ENCODE measurements at places on chromosomes 7 and 10.

- DNase-seq: no peak
Observed at GRCh38 chr7:46454816-46455215, 533.7 kb upstream of the IGFBP3 start.

GRCh38 chr10:125473143-125473793 is 209.7 kb downstream of the TEX36 start:
- DNase-seq: no peak

- DNase-seq: no peak
Observed at GRCh38 chr10:89355394-89355931, 22.4 kb upstream of the IFIT1B start.

GRCh38 chr7:774161-775109 is 47.4 kb upstream of the PRKAR1B start:
- no peak for DNase-seq

DNA sequence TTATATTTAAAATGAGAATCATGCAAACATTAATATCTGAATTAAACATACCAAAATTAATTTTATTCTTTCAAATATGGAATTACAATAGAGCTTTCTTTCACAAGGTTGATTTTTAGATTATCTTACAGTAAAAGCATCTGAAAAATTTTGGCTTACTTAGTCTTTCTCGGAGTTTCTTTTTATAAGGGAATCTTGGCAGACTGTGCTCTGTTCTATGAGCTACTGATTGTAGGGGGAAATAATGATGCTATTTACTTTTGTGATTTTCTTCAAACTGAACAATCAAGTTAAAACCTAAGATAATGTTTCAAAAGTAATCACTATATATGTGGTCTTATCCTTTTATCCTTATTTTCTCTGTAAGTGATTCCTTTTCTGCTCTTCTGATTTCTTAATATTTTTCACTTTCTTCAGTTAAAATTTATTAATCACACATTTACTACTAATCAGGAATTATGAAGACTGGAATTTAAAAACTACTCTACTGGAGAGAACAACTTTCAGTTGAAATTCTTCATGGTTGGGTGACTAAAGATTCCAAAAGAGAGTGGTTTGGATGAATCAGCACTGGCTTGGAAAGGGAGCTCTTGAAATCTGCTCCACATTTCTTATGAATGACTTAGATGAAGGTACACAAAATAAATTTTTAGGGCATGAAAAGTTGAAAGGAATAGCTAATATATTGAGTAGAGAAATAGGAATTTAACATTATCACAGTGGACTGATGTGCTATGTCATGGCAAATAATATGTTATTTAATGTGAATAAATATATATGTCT is 103.9 kb downstream of the PPP1R9A start:
- DNase-seq: no peak

DNA sequence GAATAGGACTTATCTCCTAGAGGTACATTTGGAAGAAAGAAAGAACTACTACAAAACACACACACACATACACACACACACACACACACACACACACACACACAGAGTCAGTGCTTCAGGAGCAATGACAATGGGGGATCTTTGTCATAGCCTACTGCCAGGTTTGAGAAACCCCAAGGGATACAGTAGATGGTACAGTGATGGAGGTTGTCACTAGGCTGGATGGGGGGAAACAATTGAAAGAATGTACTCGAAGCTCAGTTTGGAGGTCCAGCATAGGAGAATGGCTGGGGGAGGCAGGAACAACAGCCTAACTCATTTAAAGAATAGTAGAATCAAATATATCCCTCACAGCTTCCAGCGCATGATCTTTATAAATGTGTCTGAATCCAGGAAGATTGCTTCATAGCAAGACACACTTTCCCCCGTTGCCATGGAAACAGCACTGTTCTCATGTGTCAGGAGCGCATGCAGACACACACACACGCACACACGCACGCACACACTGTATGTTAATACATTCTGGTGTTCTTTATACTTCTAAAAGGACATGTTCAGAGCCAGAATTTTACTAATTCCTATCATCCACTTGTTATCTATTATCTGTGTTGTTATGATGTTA is 32.6 kb upstream of the ZNRF2 start:
- DNase-seq: no peak

- no peak for DNase-seq
Observed at GRCh38 chr7:154569916-154570315, 433.0 kb downstream of the PAXIP1 start.

- DNase-seq: no peak
Observed at GRCh38 chr7:151198945-151199848, 11.1 kb downstream of the H2BK1 start.

- no peak for DNase-seq
Observed at GRCh38 chr7:69635555-69636185, 37.4 kb downstream of the AUTS2 start.

DNA sequence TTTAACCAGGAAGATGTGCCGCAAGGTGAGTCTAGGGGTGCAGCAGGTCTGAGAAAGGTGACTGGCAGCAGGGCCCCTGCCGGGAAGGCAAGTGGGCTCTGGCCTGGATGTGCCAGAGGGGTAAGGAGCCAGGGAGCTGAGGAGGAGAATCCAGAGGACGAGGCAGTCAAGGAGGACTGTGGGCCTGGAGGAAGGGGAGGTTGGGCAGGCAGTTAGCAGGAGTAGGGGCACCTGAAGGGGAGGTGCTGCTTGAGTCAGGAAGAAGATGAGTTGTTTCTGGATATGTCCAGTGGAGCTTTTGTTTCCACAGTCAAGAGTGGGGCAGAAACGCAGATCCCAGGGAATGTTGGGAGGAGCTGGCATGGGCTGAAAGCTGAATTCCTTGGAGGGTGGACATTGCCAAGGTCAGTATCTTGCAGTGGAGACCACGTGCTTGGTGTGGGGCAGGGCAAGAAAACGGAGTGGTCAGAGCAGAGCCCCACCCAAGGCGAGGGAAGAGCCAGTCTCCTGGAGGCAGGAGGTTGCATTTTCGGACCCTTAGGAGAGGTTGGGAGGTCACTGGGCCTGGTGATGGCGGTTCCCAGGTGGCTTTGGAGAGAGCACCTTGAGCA is 34.0 kb downstream of the MINDY4 start:
- DNase-seq: no peak

DNA sequence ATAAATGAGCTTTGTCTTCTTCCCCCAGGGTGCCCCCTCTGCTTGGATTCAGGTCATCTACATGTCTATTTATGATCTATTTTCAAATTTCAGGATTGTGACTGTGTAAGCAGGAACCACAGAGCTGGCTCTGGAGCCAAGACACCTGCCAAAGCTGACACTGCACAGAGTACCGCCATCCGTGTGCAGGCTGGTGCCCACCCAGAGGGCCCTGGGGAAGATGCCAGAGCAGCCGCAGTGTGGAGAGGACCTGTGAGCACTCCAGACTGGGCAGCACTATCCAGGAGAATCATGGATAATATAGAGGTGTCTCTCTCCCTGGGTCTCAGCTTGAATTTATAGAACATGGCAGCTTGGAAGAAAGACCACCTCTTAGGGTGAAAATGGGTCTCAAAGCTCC is 577.5 kb downstream of the GRID1 start:
- no peak for DNase-seq

- no peak for DNase-seq
Observed at GRCh38 chr10:105434970-105435369, 793.9 kb downstream of the SORCS3 start.

DNA sequence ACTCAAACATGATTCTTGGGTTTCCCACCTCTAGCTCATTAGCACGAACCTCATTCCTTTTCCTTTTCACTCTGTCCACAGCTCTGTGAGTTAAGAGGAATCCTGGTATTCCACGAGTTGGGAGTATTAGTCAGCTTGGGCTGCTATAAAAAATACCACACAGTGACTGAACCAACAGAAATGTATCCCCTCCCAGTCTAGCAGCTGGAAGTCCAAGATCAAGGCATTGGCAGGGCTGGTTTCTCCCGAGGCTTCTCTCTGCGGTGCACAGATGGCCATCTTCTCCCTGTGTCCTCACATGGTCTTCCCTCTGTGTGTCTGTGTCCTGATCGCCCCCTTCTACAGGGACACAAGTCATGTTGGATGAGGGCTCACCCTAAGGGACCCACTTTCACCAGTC is 261.6 kb downstream of the TNS3 start:
- no peak for DNase-seq

GRCh38 chr10:99977916-99978315 is 31.8 kb downstream of the DNMBP start:
- DNase-seq: no peak

DNA sequence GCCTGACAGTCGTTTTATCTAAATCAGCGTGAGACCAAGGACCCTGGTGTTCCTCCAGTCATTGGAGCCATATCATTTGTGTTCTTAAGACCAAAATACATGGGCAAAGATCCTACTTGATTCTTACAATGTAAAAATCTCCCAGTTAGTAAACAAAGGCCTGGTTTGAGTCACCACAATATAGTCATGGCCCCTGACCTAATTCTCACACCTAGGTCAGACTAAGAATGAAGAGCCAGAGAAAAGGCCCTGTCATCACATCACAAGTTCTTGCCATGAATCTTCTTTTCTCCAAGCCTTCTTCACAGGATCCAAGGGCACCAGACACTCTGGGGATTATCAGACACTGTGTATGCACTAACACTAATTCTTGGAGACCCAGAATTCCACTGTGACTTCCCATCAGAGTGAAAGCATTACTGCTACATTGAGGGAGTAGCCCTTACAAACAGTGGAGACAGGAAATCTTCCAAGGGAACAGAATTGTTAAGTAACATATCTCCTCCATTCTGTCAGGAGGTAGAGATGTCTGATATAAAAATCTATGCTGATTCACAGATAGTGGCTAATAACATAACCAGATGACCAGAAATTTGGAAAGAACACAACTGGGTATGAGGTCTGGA is 7.6 kb upstream of the ERVW-1 start:
- no peak for DNase-seq

DNA sequence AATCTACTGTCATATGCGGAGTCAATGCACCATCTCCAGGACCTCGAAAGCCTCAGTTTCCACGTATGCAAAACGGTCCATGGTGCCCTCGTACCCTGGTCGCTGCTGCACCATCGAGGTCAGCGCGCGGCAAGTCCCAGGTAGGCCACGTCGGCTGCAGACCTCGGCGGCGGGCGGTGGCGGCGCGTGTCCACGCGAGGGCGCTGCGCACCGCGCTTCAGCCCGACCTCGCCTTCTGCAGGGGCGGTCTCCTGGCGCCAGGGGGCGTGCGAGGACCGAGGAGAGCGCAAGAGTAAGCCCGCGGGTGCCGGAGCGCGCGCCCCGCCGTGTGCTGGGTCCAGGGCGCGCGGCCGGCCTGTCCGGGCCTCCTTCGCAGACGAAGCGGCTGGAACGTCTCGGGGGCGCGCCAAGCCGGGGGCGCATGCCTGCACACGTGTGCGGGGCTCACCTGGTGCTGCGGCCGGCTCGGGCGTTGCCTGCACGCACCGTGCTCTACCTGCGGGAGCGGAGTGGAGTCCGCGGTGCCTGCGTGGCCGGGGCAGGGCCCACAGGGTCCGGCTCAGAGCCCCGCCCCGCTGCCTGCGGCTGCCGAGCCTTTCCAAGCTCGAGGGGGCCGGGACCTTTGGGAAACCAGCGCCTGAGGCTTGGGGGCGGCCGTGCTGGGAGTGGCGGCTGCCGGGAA is 54.0 kb downstream of the GLRX3 start:
- peak; percentile 70 for DNase-seq

DNA sequence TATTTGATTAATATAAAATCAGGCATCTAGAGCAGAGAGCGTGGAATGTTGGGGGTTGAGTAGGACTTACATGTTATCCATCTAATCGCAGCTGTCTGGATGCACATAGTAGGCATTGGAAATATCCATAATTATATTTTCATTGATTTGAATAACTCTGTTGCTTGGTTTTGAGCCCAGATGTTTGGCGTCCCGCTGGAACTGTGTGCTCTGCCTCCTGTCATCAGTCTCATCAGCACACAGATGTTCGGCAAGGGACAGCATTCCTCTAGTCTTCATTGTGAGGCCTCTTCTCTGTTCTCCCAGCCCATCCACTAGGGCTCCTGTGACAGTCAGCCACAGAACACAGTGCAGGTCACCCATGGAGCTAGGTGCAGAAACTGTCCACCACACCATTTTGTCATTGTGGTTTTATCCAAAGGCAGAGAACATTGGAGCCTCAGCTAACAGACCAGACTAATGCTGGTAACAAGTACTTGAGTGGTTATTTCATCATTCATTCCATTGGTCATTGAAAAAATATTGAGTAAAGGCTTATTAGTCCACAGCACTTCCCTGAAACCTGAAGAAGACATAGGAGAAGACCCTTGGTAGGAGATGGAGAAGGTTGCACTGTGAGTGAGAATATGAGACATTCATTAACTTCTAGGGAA is 927.4 kb downstream of the LRMDA start:
- no peak for DNase-seq

- no peak for DNase-seq
Observed at GRCh38 chr10:7811000-7811399, 7.3 kb upstream of the TAF3 start.

GRCh38 chr10:29163746-29164145 is 125.1 kb upstream of the LYZL1 start:
- DNase-seq: no peak

GRCh38 chr7:121537031-121537430 is 140.9 kb upstream of the FAM3C start:
- no peak for DNase-seq

DNA sequence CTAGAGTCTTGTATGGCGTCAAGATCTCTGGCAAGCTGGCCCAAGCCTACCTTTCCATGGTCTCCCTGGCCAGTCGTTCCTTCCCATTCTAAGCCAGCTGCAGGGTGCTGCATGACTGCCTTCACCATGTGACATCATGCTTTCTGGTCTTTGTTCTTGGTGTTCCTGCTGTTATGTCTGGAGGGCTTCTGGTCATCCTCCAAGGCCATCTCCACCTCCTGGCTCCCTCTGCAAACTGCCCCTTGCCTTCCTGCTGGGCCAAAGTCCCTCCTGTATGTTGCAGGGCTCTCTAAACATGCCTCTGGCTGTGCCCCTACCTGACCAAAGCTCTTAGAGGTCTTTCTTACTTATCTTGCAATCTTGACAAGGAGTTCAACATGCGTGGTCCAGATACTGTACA is 44.4 kb upstream of the SHH start:
- no peak for DNase-seq

- no peak for DNase-seq
Observed at GRCh38 chr10:20685462-20685861, 211.6 kb downstream of the NEBL start.

GRCh38 chr7:146366938-146367337 is 250.3 kb downstream of the CNTNAP2 start:
- DNase-seq: no peak

DNA sequence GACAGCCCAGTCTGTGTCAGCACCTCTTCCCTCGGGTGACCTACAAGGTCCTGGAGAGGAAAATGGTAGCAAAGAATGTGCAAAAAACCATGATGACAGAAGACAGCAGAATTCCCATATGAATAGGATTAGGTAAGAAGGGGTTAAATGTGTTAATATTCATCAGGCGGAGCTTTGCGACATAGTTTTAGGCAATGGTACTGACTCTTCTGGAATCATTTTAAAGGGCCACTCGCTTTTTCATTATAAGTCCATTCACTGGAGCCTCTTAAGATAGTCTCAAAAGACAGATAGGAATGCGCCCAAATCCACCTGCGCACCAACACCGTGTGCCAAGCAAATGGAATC is 38.2 kb downstream of the DLG5 start:
- no peak for DNase-seq

DNA sequence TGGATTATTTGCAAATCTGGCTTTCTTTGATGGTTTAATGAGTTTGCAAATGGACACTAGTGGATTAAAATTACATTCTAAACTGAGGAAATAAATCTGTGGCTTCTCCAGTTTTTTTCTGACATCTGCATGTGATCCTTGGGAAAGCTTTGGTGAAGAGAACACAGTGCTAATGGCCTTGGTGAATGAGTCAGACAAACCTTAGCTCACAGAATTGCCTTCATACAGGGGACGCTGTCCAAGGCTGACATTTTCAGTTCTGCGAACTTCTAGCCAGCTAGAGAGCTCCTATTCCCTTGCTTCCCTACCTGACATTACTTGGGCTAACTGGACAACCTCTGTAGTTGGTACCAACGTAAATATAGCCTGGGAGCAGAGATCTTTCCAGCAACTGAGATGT is 21.2 kb downstream of the BMPER start:
- no peak for DNase-seq

Data from stimulated activated CD8-positive, alpha-beta memory T cell treated with anti-CD3 and anti-CD28 coated beads, Interleukin-15, amount 100 ng/mL, for 48 hours (primary cell).